ENCODE measurements at places on chromosomes 3 and 15.

- DNase-seq = no peak
These were observed 35.7 kb upstream of the TMOD3 start for GRCh38 chr15:51793521-51794305.

DNA sequence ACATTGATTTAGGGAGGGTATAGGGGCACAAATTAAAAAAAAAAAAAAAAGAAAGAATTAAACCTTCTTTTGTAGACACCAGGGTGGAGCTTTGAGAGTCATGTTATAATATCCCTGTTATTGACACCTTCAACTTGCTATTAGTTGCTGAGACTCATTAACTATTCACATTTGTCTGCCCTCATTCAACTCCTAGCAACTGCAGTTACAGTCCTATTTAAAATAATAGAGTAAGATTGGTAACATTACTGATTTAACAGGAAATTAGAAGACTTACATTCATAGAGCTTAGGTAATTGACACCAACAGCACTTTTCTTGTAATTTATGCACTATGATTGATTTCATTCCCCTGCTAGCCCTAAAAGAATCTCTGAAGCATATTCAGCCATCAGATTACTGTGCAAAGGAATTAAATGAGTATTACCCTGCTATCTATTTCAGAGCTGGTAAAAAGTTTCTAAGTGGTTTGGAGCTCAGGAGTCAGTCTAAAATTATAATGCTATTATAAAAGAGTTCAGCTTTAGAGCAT lies 148.8 kb upstream of the TBL1XR1 start:
- DNase-seq = no peak

- no peak for DNase-seq
These were observed 4.2 kb downstream of the KLHL40 start for GRCh38 chr3:42689421-42690014.

DNA sequence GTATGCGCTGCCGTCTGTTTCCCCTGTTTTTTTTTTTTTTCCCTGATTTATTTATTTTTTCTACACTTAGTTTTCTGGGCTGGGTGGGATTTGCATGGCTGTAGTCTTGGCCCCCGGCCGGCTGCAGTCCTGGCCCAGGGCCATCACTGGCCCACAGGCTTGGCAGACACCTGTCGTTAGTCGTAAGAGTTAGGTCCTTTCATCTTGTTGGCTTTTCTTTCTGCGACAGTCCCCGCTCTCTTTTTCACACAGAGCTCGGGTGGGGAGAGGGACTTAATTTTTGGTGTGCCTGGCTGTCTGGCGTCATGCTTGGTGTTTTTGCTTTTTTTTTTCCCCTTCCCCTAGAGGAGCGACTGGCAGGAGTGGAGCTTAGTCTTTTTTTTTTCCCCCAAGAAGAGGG lies 183.4 kb downstream of the KLF13 start:
- no peak for DNase-seq

DNA sequence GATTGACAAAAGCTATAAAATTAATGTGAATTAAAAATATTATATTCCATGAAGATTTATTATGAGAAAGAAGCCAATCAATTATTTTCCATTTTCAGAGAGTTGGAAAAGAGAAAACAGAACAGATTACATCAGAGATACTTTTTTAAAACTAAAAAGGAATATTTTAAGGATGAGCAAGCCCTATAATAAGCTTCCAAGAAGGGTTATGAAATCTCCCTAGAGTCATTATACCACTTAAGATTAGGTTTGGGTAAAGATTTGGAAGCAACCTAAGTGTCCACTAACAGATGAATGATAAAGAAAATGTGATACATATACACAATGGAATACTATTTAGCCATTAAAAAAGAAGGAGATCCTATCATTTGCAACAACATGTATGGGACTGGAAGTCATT lies 51.6 kb upstream of the FSIP1 start:
- no peak for DNase-seq

- DNase-seq = peak; percentile 80
These were observed 29.3 kb upstream of the TRAK1 start for GRCh38 chr3:42061713-42062380.

DNA sequence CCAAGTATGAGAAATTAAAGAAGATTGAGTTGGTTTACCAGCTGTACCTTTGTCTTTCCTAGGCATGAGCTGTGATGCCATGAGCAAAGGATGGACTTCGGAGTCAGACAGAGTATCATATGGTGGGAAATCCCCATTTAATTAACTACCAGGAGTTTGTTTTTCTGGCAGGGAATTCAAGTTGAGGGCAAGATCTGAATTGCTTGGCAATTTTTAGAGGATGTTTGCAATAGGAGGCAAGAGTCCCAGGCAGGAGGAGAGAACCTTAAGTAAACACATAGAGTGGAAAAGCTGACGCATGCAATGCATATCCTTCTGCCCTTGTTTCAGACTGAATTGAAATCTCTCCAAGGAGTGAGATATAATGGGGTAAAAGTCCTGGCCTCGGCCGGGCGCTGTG lies 569.7 kb upstream of the MDFIC2 start:
- DNase-seq = no peak

DNA sequence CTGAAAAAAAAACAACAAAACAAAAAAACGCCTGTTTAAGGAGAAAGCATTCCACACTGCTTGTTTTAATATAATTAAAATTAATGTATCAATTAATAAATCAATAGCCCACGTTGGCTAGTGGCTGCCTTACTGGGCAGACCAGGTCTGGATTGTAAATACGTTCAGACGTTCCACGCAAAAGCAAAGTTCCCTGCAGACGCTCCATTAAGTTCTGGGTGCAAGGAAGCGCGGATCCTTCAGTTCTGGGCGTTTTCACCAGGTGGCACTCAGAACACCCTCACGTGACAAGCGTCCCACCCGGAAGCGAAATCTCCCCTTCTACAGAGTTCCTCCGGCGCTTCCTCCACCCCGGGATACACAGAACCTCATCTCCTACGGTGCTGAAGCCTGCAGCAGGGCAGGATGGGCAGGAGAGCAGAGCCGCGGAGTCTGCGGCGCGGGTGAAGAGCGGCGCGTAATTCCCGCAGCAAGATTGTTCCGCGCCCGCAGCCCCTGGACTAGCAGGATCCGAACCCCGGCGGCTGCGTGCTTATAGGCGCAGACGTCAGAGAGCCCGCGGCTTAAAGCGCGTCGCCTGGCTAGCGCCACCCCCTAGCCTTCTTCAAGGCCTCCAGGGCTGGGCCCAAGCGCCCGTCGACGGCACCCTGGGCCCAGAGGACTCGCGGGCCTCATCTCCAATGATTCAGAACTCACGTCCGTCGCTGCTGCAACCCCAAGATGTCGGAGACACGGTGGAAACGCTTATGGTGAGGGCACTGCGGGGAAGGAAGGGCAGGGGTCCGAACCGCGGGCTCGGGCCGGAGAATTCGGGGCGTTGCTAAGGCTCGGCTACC lies at the start of gene SLC25A38:
Gene SLC25A38 (plus strand): TSS at position 326 of the 836 bp plus-strand sequence. CDS start 355 bp downstream, at position 681.
- DNase-seq = peak; percentile 84

- peak; percentile 45 for DNase-seq
These were observed 36.1 kb upstream of the MYO5C start for GRCh38 chr15:52331490-52332240.

GRCh38 chr3:57598765-57599360 lies 1.7 kb upstream of the ARF4 start:
- no peak for DNase-seq

GRCh38 chr15:58568157-58568571 lies 136.4 kb downstream of the LIPC start:
- DNase-seq = no peak

- no peak for DNase-seq
These were observed 88.7 kb downstream of the SEMA6D start for GRCh38 chr15:47806008-47806407.

- no peak for DNase-seq
These were observed 228.8 kb upstream of the BHLHE40 start for GRCh38 chr3:4750306-4750968.

DNA sequence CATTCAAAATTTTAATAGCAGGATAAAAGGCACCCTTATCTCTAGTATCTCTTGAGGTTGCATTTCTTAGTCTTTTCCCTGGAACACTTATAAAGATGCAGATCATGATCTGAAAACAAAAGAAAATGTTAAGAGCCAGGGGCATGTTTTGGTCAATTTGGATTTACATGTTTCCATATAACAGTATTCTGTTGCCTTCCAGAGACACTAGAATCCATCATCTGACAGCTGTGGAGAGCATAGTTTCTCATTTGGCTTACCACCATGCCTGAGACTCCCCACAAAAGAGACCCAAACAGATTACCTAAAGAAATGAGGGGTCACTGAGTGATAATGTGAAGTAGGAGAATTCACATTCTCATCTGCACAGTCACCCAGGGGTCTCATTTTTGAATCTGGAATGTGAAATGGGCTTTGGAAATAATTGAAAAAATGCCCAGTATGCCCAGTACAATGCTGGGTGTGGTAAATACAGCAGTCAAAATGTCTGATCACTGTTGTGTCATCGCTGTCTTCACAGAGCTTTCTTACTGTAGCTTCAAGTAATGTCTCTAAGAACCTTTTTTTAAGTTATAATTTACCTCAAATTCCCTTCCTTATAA lies 79.9 kb upstream of the ZBTB20 start:
- DNase-seq = no peak

GRCh38 chr3:52801839-52802238 lies 7.2 kb downstream of the ITIH3 start:
- no peak for DNase-seq

- DNase-seq = no peak
These were observed 53.5 kb upstream of the SPATA12 start for GRCh38 chr3:57006949-57007419.

DNA sequence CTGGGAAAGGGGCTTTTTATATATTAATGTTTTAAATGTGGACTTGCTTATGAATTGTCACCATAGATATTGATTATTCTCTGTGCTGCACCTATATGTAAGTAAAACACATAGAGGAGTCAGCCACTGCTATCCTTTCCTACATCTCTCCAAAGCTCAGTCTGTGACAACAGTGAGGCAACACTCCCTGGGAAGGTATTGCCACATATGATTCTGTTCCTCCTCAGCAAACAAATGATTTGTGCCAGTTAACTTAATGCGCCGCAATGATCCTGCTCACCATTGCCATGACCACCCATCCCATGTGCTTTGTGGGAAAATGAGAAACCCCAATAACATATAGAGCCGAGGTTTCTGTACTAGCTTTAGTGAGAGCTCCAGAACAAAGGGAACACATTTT lies 75.1 kb upstream of the FBN1 start:
- no peak for DNase-seq

DNA sequence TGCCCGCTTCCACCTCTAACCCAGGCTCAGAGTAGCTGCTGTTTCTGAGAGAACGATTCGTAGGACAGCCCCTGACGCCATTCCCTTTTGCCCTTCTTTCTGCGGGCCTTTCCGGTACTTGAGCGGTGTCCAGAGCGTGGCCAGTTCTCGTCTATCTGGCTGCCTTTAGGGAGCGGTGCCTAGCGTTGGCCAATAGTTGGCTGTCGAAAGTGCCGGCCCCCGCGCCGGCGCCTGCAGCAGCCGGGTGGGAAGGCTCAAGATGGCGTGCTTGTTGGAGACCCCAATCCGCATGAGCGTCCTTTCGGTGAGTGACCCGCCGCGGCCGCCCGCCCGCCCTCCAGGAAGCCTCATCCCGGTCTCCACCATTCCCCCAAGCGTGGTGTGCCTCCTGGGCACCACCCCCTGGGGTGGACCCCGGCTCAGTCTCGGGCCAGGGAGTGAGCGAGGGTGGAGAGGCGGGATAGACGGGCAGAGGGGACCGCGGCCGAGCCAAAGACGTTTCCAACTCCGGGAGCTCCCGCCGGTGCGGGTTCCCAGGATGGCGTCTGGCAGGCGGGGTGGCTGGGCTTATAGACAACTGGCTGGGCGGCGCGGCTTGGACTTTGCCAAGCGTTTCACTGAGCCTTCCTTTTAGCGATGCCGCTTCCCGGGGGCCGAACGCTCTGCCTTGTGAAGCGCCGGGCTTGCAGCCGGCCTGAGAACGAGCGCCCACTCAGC lies at the start of gene ARMC8:
Gene ARMC8 (plus strand): TSS at position 6 of the 717 bp plus-strand sequence. CDS start 254 bp downstream, at position 260.
- peak; percentile 97 for DNase-seq

GRCh38 chr3:144259267-144259666 lies 287.6 kb downstream of the DIPK2A start:
- no peak for DNase-seq

DNA sequence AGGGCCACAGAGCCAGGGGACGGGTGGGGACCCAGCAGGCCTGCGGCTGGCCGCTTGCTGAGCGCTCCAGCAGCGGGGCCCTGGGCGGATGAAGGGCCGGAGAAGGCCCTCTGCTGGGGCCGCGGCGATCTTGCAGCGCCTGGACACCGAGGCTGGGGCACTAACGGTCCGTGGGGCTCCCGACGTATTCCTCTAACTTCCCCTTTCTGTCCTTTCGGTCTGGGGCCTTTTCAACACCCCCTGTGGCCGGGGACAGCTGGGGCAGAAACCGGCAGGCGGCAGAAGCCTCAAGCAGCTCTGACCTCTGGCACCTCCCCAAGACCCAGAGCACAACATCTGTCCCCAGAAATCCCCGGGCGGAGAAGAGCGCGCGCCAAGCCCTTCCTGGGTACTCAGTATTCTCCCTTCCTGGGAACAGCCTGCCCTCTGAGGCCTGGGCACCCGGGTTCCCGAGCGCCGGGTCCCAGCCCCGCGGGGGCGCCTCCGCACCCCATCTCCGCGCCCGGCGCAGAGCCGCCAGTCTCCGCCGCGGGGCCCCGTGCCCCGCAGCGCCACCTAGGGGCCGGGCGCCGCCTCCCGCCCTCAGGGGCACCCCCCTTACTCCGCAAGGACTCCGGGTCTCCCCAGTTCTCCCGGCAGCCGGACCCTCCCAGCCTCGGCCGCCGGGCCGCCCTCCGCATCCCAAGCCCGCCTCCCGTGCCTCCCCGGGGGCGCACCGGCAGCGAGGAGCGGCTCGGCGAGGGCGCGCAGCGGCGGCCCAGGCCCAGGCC lies 582 bp upstream of the SLCO3A1 start:
- peak; percentile 65 for DNase-seq

DNA sequence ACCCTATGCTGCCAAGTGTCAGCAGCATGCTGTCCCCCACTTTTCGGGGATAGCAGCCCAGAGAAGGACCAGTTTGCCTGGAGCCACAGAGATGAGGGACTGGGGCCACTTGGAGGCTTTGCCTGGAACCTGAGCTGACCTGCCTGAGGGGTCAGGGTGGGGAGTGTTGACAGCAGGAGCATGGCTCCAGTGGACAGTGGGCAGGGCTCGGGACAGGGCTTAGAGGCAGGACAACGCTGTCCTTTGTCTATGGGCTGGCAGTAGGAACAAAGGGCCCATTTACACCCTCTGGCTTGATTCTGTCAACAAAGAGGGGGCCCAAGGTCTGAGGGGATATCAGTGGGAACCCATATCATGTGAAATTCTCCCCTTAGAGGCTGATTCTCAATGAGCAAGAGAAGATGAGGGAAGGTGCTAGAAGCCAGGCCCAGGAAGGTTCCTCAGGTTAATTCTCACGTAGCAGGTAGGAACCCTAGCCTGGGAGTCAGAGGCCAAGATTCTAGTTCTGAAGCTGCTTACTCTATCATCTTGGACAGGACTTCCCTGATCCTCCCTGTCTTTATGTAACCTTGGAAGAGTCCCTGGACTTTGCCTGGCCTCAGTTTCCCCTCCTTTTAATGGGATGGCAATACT lies 29.7 kb upstream of the HHATL start:
- no peak for DNase-seq

- DNase-seq = no peak
These were observed 73.5 kb upstream of the CSPG5 start for GRCh38 chr3:47652142-47652541.

GRCh38 chr3:52771334-52771681 lies 568 bp upstream of the NEK4 start:
- DNase-seq = no peak

GRCh38 chr3:129239991-129240390 lies 9.4 kb upstream of the COPG1 start:
- DNase-seq = no peak

Data from HTR-8/SVneo (cell line).